ENCODE measurements at places on chromosomes 4 and X. TPM values are rescaled to one million over a fixed set of nuclear protein-coding genes. Genes with fewer than 3 reads are reported as not detected.

DNA sequence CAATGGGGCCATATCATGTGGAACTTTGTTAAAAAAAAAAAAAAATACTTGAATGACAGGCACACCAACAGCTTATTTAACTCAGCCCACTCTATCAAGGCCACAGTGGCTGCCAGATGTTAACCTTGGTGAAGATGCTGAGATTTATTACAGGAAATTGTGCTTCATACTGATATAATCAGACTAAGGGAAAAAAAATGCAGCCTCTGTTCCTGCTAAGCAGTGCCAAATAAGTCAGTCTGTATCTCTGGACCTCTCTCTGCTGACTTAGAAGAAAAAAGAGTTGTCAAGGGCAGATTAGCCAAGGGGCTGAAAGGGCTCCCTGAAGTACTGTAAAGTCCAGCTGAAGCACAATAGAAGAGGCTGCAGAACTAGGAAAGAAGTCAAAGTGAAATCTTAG, 677.7 kb upstream of the HTR2C start:
- H3K27ac ChIP-seq = no peak overlapping the region
- no peaks in the 10 kb centered on the region for H3K4me1 ChIP-seq
- H3K27me3 ChIP-seq = no peaks in the 10 kb centered on the region
- H3K36me3 ChIP-seq = no peaks in the 10 kb centered on the region
- H3K4me3 ChIP-seq = no peak overlapping the region
- DNase-seq = no peak

GRCh38 chrX:37776987-37777325, 2.9 kb upstream of the CYBB start:
- H3K27ac ChIP-seq = peak overlapping the region; percentile 43
- no peaks in the 10 kb centered on the region for H3K27me3 ChIP-seq
- H3K4me1 ChIP-seq = peaks cover 31% of the 10 kb centered on the region
- no peak overlapping the region for H3K4me3 ChIP-seq

- no peak overlapping the region for H3K4me3 ChIP-seq
- DNase-seq = no peak
- no peak overlapping the region for H3K27ac ChIP-seq
- no peaks in the 10 kb centered on the region for H3K27me3 ChIP-seq
These were observed 95.4 kb upstream of the FRG1 start for GRCh38 chr4:189845145-189845846.

DNA sequence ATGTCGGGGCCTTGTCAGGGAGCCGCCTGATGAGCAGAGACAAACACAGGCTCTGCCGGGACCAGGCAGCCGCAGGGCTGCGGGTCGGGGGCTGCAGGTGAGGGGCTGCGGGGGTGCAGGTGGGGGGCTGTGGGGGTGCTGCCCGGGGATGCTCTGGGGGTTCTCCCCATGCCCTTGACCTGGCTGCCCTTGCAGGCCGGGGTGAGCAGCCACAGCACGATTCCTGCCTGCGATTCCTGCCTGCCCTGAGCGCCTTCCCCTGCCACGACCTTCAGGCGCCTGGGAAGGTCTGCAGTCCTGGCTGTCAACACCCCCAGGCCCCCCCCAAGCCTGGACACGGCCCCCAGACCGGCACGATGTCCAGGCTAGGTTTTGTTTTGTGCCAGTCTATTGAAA, 106.3 kb downstream of the FAM53A start:
- no peak overlapping the region for H3K27ac ChIP-seq
- peaks cover 10% of the 10 kb centered on the region for H3K4me1 ChIP-seq
- no peak overlapping the region for H3K4me3 ChIP-seq
- no peaks in the 10 kb centered on the region for H3K27me3 ChIP-seq
- no peaks in the 10 kb centered on the region for H3K36me3 ChIP-seq

- H3K27me3 ChIP-seq = no peaks in the 10 kb centered on the region
- H3K27ac ChIP-seq = no peak overlapping the region
- DNase-seq = no peak
- no peaks in the 10 kb centered on the region for H3K4me1 ChIP-seq
- H3K4me3 ChIP-seq = no peak overlapping the region
These were observed 114.6 kb downstream of the PCDH18 start for GRCh38 chr4:137417676-137418075.

- H3K36me3 ChIP-seq = no peaks in the 10 kb centered on the region
- H3K4me3 ChIP-seq = no peak overlapping the region
- no peak for DNase-seq
- no peak overlapping the region for H3K27ac ChIP-seq
- H3K27me3 ChIP-seq = no peaks in the 10 kb centered on the region
- H3K4me1 ChIP-seq = peaks cover 2% of the 10 kb centered on the region
These were observed 72.9 kb downstream of the YIPF6 start for GRCh38 chrX:68571610-68572311.

DNA sequence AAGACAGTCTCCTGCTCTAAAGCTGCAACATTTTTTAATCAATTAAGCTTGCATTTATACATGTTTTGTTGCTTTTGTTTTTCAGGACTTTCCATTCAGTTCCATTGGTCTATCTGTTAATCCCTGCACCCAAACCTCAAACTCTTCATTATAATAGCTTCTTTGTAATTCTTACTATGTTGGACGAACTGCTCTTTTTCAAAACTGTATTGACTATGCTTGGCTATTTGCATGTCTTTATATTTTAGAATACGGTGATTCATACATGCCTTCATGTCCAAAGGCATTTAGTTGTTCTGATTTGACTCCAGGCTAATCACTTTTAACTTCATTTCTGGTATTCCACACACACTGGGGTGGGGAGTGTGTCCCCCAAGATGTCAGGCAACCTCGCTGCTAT, 14.1 kb downstream of the MAGEC1 start:
- no peak overlapping the region for H3K4me3 ChIP-seq
- H3K27me3 ChIP-seq = no peaks in the 10 kb centered on the region
- H3K36me3 ChIP-seq = no peaks in the 10 kb centered on the region
- H3K4me1 ChIP-seq = no peaks in the 10 kb centered on the region

GRCh38 chr4:187606581-187606980, 389.0 kb upstream of the ZFP42 start:
- no peak for DNase-seq
- no peaks in the 10 kb centered on the region for H3K4me1 ChIP-seq
- no peaks in the 10 kb centered on the region for H3K36me3 ChIP-seq
- no peaks in the 10 kb centered on the region for H3K27me3 ChIP-seq
- no peak overlapping the region for H3K4me3 ChIP-seq

DNA sequence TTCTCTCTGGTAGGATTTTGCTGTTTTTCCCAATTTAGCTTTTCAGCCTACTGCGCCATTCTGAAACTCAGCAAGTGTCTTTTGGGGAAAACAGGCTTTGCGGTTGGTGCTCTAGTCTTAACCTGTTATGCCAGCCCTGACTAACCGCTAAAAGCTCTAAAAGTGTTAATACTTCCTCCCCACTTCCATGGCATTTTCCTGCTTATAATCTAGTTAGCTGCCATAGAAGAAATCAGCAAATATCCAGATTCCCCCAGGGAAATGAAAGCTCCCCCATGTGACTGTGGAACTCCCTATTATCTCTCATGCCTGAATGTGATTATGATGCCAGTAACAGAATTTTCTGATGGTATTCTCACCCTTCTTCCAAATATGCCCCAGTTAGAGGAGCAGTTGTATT, 28.7 kb upstream of the GYPA start:
- no peak overlapping the region for H3K4me3 ChIP-seq
- peaks cover 3% of the 10 kb centered on the region for H3K4me1 ChIP-seq
- no peaks in the 10 kb centered on the region for H3K36me3 ChIP-seq
- peaks cover 13% of the 10 kb centered on the region for H3K27me3 ChIP-seq
- H3K27ac ChIP-seq = no peak overlapping the region

DNA sequence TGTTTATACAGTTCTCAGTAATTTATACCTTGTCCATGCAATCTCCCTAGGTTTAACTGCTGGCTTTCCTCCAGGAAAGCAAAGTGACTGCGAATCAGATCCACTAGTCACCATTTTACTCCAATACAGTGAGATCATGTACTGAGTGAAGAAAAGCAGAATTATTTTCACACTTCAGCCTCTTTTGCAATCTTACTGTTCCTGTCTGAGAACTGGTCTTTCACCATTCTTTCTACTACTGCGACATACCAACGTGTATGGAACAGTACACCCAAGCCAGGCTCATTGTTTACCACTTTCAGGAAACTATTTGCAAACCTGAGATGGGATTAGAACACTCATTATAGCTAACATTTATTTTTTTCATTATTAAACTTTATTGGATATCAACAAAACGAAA, 8.0 kb upstream of the MSL3 start:
- no peak for DNase-seq
- H3K27me3 ChIP-seq = peaks cover 26% of the 10 kb centered on the region
- H3K36me3 ChIP-seq = no peaks in the 10 kb centered on the region
- no peak overlapping the region for H3K27ac ChIP-seq
- no peak overlapping the region for H3K4me3 ChIP-seq

- H3K27me3 ChIP-seq = no peaks in the 10 kb centered on the region
- no peak overlapping the region for H3K27ac ChIP-seq
- DNase-seq = no peak
- no peaks in the 10 kb centered on the region for H3K36me3 ChIP-seq
- H3K4me3 ChIP-seq = no peak overlapping the region
- no peaks in the 10 kb centered on the region for H3K4me1 ChIP-seq
These were observed 538.5 kb downstream of the BCOR start for GRCh38 chrX:39559229-39559628.

GRCh38 chr4:127479031-127479622, 153.6 kb upstream of the INTU start:
- H3K36me3 ChIP-seq = no peaks in the 10 kb centered on the region
- no peaks in the 10 kb centered on the region for H3K27me3 ChIP-seq
- DNase-seq = no peak
- no peak overlapping the region for H3K4me3 ChIP-seq
- no peaks in the 10 kb centered on the region for H3K4me1 ChIP-seq
- no peak overlapping the region for H3K27ac ChIP-seq

DNA sequence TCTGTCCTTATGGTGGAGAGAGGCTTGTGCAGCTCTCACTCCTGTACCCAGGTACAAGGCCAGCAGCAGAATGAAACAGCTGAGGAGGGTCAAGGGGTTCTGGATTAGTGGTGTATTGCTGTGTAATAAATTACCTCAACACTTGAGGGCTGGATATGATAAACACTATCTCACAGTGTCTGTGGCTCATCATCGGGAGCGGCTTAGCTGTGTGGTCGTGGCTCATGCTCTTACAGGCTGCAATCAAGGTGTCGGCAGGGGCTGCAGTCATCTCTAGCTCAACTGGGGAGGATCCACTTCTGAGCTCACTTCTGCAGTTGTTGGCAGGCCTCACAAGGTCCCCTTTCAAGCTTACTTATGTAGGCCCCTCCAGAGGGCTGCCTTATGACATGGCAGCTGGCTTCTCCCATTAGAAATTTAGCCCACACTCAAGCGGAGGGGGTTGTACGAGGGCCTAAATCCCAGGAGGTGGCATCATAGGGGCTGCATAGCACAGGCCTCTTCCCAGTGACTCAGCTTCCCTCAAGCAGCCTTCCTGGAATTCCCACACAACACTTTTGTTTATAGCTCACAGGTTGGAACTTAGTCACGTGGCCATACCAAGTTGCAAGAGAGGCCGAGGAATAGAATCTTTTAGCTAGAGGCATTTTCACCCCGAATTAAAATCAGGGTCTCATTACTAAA, 148.2 kb upstream of the RPS6KA3 start:
- DNase-seq = peak; percentile 31
- H3K27me3 ChIP-seq = no peaks in the 10 kb centered on the region
- H3K27ac ChIP-seq = peak overlapping the region; percentile 90
- H3K4me1 ChIP-seq = peaks cover 58% of the 10 kb centered on the region
- no peak overlapping the region for H3K4me3 ChIP-seq
- peaks cover 8% of the 10 kb centered on the region for H3K36me3 ChIP-seq

- no peak overlapping the region for H3K27ac ChIP-seq
- no peaks in the 10 kb centered on the region for H3K27me3 ChIP-seq
- DNase-seq = no peak
- no peaks in the 10 kb centered on the region for H3K4me1 ChIP-seq
- H3K36me3 ChIP-seq = peaks cover 63% of the 10 kb centered on the region
- no peak overlapping the region for H3K4me3 ChIP-seq
These were observed 48.0 kb downstream of the MRPL1 start for GRCh38 chr4:77910676-77911075.

- H3K27me3 ChIP-seq = no peaks in the 10 kb centered on the region
- H3K27ac ChIP-seq = no peak overlapping the region
- no peaks in the 10 kb centered on the region for H3K36me3 ChIP-seq
- no peak for DNase-seq
- no peaks in the 10 kb centered on the region for H3K4me1 ChIP-seq
These were observed 209.7 kb downstream of the CEP135 start for GRCh38 chr4:56158483-56158882.

- no peak for DNase-seq
- H3K36me3 ChIP-seq = no peaks in the 10 kb centered on the region
- H3K4me3 ChIP-seq = no peak overlapping the region
- H3K4me1 ChIP-seq = peaks cover 2% of the 10 kb centered on the region
These were observed 26.7 kb downstream of the NR3C2 start for GRCh38 chr4:148415500-148415899.

DNA sequence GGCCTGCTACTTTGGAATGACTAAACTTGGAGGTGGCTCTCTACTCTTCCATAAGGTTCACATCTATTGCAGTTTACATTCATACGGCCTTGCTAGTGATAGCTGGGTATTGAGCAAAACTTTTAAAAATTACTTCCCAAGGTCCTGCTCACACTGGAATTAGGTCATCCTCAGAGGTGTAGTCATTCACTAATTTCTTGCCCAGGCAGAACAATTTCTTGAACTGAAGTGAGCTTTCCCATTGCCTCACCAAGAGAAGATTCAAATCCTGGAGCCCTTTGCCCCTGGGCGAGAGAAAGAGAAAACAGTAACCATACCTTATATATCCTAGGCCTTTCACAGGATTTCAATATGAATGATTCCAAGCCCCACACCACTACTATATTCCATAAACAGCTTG, 109.2 kb downstream of the GUCY2F start:
- no peak overlapping the region for H3K4me3 ChIP-seq
- H3K36me3 ChIP-seq = no peaks in the 10 kb centered on the region
- no peak overlapping the region for H3K27ac ChIP-seq
- DNase-seq = no peak
- H3K4me1 ChIP-seq = no peaks in the 10 kb centered on the region
- no peaks in the 10 kb centered on the region for H3K27me3 ChIP-seq

- H3K4me1 ChIP-seq = no peaks in the 10 kb centered on the region
- H3K27ac ChIP-seq = no peak overlapping the region
- DNase-seq = no peak
- H3K27me3 ChIP-seq = no peaks in the 10 kb centered on the region
These were observed 43.1 kb upstream of the LSM6 start for GRCh38 chr4:146132445-146132844.

DNA sequence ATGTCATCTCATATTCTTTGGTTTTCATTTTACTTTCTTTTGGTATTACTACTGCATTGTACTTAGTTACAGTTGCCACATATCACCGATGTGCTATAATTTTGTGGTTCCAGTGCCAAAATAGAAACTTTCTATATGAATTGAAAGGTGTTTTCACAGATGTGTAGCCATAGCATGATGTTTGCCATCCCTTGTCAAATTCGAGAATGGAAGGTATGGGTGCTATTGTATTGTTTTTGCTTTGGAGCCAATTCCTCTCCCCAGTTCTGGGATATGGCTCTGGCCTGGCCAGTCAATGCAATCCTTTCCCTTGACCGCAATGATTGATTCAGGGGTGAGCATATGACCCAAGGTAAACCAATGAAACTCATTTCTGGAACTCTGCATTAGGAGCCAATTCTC, 86.2 kb upstream of the RPS6KA3 start:
- peaks cover 10% of the 10 kb centered on the region for H3K4me1 ChIP-seq
- no peak overlapping the region for H3K27ac ChIP-seq
- no peak overlapping the region for H3K4me3 ChIP-seq
- H3K27me3 ChIP-seq = no peaks in the 10 kb centered on the region
- no peaks in the 10 kb centered on the region for H3K36me3 ChIP-seq

The DCAF12L2 gene
- total RNA-seq = not detected

The FOXR2 gene
- not detected for total RNA-seq

The HSD17B13 gene
- total RNA-seq = 0.16 TPM

The DKK2 gene
- not detected for total RNA-seq

The SGMS2 gene
- total RNA-seq = not detected

The SERTM2 gene
- not detected for total RNA-seq

The CSAG2 gene
- not detected for total RNA-seq

The CLNK gene
- not detected for total RNA-seq

The PDGFRA gene
- total RNA-seq = not detected

The PROM1 gene
- total RNA-seq = not detected

The CT45A5 gene
- total RNA-seq = not detected

The HS6ST2 gene
- not detected for total RNA-seq

The SLC49A3 gene
- total RNA-seq = 0.89 TPM

All from activated CD8-positive, alpha-beta T cell treated with anti-CD3 and anti-CD28 coated beads, Interleukin-2, amount 10 ng/mL, durations not matched to agents 7 days and 5 days (primary cell).